ENCODE measurements at places on chromosomes 13 and 19.
A peak's percentile ranks its signal among the peaks of the same experiment; 100 is the strongest.

DNA sequence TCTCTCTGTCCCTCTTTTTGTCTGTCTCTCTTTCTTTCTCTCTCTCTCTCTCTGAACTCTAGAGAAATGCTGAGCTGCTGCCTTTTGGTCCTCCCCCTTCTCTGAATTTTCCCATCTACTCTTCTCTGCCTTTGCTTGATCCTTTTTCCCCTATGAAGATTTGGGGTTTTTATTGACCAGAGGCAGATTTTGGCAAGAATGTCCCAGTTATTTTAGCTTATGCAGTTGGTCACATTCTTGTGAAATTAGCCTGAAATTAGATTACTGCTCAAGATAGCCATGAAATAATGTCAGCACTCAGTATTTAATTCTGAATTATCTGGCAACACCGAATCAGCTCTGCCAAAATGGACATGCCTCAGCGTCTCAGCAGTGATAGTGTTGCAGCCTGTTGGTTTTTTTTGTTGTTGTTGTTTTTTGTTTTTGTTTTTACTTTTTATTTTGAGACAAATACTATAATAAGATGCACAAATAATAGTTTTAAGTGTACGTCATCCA is 17.2 kb upstream of the SPART start:
- no peak for DNase-seq

DNA sequence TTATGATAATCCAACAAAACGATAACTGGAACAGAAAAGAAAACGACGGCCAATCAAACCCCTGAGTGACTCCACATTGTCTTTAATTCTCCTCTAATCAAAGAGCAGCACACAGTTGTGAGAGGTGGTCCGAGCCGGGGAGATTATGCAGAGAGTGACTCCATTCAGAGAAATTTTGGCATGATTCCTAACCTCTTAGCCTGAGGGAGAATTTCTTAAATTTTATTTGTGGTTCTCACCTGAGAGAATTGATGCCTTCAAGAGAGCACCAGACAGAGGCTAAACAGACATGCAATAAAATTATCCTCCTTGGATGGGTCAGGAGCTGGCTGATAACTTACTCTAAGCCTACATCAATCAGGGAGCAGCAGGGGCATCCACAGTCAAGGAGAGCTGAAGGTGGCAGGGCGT is 310.0 kb upstream of the KLF12 start:
- DNase-seq = peak; percentile 21

DNA sequence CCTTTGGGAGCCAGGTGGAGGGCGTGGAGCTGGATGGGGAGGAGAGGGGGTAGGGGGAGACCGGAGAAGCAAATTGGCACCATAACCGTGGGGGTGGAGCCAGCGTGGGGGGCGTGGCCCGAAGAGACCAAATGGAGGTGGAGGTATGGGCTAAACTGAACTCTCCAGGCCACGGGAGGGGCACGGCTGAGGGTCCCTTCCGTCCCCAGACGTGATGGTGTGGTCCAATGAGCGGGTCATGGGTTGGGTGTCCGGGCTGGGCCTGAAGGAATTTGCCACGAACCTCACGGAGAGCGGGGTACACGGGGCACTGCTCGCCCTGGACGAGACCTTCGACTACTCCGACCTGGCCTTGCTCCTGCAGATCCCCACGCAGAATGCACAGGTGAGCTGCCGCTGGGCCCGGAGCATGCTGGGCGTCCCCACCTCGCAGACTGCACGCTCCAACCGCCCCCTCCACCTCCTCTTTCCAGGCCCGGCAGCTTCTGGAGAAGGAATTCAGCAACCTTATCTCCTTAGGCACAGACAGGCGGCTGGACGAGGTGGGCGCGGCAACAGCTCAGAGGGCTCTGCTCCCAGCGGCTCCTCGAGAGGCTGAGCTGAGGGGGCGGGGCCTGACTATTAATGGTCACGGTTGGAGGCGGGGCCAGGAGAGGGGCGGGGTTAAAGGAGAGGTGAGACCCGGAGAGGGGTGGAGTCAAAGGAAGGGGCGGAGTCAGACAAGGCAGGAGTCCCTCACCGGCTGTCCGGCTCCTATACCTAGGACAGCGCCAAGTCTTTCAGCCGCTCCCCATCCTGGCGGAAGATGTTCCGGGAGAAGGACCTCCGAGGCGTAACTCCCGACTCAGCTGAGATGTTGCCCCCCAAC is 6.2 kb downstream of the HRC start:
- DNase-seq = peak; percentile 95

- no peak for DNase-seq
Observed at GRCh38 chr13:93953841-93954240, 525.6 kb downstream of the DCT start.

- no peak for DNase-seq
Observed at GRCh38 chr19:12789098-12789903, 2.0 kb upstream of the JUNB start.

DNA sequence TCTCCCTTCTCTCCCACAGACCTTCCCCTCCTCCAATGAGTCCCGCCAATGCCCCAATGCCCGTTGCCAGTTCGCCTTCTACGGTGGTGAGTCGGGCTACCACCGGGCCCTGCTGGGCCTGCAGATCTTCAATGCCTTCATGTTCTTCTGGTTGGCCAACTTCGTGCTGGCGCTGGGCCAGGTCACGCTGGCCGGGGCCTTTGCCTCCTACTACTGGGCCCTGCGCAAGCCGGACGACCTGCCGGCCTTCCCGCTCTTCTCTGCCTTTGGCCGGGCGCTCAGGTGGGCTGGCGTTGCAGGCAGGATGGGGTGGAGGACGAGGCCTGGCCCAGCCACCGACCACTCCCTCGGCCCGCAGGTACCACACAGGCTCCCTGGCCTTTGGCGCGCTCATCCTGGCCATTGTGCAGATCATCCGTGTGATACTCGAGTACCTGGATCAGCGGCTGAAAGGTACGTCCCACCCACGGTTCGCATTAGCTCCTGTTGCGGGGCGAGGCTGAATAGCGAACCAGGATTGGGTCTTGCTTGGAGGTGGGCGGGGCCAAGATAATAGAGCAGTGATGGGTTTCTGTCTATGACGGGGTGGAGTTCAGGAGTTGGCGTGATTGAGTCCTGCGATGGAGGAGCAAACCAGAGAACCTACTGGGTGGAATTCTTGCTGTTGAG is 11.1 kb downstream of the SLC44A2 start:
- DNase-seq = no peak

DNA sequence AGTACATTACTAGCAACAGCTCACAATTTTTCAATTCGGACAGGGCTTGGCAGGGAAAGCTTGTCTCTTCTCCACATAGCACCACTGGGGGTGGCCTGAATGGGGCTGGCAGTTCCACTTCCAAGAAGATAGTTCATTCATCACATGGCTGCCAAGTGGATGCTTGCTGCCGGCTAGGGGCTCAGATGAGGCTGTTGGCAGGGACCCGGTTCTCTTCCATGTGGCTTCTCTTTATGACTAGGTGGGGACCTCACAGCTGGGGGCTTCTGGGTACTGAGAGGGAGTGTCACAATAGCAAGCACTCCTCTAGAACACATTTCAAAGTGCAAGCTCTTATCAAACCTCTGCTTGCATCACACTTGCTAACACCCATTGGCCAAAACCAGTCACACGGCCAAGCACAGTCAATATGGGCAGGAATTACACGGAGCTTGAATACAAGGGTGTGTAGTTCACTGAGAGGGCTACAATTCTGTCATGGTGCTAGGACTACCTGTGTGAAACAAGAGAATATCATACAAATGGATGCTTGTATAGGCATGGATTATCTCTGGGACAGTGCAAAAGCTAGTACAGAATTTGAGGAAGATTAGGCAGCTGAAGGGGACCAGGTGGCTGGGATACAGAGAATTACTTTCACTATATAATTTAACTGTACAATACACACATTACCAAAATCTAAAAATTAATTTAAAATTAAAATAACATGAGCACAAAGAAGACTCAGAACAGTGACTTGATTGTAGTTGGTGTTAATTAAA is 32.3 kb downstream of the ATP7B start:
- DNase-seq = no peak

DNA sequence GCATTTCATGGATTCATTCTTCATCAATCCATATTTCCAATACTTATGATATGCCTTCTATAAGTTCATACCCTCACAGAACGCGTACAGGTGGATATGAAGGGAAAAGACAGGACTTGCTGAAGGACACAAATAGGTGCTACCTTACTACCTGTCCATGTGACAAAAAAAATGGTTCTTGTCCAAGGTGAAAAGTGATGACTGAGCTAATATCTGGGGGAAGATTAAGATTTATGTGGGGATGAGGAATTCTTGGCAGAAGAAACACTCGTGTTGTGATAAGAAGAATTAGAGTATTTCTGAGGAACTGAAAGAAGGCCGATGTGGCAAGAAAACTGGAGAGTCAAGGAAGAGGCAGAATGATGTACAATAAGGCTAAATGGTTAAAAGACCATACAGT is 356.4 kb upstream of the ATXN8OS start:
- no peak for DNase-seq

- no peak for DNase-seq
Observed at GRCh38 chr13:80050252-80050651, 290.7 kb downstream of the SPRY2 start.

DNA sequence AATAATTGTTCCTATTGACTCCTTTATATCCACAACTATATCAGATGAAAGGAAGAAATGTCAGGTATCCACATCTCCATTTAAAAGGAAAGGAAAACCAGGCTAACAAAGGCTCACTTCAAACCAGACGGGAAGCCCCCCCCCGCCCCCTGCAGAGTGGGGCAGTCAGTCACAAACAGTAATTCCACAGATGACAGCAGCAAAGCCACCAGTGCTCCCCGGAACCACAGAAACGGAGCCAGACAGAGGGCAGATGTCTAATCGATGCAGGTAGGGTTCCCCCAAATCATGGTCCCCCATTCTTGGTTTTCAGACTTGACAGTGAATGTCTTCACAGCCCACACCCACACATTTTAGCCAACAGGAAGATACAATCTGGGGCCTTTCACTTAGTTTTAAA is 100.8 kb downstream of the STK24 start:
- no peak for DNase-seq

GRCh38 chr13:75372517-75372916 is 109.5 kb downstream of the TBC1D4 start:
- peak; percentile 66 for DNase-seq

GRCh38 chr13:46140044-46140443 is 35.2 kb upstream of the CPB2 start:
- DNase-seq = no peak

- no peak for DNase-seq
Observed at GRCh38 chr19:33676999-33677665, 55.4 kb downstream of the CHST8 start.

DNA sequence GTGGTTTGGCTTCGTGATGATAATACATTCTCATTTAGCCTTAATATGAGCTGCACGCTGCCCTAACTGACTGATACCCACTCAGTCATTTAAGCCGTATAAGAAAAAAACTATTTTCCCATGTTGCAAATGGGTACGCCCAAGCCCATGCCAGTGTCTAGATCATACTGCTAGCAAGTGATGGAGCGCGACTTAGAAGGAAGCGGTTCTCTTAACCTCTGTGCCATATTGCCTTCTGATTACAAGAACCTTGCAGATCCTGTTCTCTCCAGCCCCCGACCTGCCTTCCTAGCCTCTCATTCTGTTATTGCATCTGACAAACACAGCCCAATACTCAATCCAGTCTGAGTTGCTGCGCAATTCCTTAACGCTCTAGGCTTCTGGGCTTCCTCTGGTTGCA is 603 bp downstream of the GPALPP1 start:
- DNase-seq = no peak

GRCh38 chr19:10277795-10278589 is 7.1 kb downstream of the ICAM1 start:
- DNase-seq = no peak

GRCh38 chr13:32116210-32116609 is 84.6 kb downstream of the FRY start:
- no peak for DNase-seq

DNA sequence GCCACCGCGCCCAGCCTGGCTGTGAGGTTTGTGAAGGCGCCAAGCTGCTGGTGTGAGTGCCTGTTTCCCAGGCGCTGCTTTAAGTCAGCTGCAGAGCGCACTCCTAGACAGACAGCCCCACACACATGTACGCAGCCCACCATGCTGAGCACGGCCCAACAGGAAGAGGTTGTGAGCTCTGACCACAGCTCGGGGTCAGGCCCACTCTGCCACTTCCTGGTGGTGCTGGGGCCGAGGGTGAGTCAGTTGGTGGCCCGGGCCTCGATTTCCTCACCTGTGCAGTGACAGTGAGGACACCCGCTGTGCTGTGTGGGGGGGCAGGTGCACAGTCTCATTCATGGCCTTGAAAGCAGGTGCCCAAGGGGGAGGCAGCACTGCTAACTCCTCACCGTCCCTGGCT is 106.7 kb downstream of the KDM4B start:
- no peak for DNase-seq

GRCh38 chr19:38543807-38544568 is 73.8 kb downstream of the MAP4K1 start:
- peak; percentile 80 for DNase-seq

GRCh38 chr19:48632692-48633147 is 4.5 kb downstream of the DBP start:
- DNase-seq = no peak

DNA sequence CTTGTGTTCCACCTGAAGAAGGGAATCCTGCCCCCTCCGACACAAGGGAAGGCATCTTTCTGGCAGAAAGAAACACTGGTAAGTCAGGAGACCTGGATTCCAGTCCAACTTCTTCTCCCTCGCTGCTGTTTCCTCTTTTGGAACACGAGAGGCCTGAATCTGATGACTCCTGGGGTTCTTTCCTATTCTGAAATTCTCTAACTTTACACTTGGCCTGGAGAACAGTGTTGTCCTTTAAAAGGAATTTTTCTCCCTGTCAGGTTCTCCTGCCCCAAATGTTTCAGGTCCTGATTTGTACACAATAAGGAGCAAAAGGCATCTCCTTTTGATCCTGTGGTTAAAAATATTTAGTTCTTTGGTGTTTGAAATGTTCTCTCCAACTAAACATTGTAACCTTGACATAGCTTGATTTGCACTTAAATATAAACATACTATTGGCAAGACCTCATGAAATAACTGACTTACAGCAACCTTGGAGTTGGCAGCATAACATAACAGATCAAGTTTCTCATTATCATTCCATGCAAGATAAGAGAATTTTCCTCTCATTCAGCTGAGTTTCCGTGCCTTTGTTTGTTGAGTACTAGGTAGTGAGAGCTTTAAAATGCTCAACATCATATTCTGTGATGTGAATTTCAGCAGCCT is 244.8 kb downstream of the COG6 start:
- no peak for DNase-seq

DNA sequence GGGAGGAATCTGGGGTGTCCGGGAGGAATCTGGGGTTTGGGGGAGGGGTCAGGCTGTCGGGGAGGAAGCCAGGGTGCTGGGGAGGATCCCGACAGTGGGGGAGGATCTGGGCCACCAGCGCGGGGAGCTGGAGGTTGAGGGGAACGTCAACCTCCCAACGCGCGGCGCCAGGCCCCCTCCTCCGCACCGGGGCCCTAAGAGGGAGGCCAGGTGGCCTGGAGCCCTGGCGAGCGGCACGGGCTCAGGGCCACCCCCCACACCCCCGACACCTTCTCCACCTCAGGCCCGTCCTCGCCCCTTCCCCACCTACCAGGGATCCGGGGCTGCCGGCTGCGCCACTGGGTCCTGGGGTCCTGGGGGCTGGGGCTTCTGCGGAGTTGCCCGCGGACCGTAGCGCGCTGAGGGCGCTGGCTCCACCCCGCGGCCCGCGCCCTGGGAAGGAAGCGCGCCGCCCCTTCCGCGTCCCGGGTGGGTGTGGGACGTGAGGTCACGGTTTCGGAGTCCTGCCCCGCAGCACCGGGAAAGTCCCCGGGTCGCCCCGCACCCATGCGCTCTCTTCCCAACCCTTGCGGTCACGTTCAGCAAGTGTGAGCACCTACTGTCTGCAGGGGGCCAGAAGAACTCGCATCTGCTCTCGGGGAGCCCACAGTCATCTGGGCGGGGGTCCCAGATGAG is at the start of gene TICAM1:
TSS of gene TICAM1 (minus strand) at position 409 of the 675 bp plus-strand sequence. CDS start 13,335 bp downstream, outside the sequence.
- peak; percentile 61 for DNase-seq
